Erythroblast (primary cell): ENCODE measurements at places on chromosomes 4 and X.

DNA sequence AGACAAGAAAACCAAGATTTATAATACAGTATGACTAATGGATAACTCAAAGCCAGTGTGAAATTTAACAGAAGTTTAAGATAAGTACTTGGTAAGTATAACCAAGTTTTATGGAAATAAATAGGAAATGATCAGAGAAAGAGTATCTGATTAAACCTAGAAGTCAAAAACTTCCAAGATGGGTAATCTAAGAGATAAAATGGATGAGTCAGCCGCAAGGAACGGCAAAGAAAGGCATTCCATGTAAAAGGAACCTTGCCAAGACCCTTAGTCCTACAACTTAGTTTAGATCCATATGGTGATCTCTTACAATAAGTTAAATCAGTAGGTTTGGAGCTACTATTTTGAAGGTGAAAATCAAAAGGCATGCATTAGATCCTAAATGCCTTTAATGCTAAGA, 34.8 kb downstream of the LIN54 start:
- DNase-seq: no peak

- no peak for DNase-seq
Observed at GRCh38 chrX:114787061-114787460, 203.2 kb downstream of the HTR2C start.

- peak; percentile 26 for DNase-seq
Observed at GRCh38 chr4:127732623-127733328, 2.6 kb downstream of the SLC25A31 start.

DNA sequence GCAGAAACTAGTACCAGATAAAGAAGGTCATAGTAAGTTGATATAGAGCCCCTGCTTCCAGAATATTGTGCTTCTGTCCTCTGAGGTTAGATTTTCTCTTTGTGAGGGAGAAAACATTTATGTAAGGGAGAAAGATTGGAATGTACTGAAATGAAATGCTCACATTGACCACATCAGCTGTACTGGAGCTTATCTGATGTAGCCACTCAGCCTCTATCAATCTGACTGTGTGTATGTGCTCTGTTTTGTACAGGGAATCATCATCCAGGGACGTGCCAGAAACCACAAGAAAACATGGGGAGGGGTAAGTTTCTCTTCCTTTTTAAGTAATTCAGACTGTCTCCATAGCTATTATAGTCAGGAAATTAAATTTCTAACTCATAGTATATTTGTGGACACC, 56.8 kb downstream of the PRRG1 start:
- DNase-seq: no peak

DNA sequence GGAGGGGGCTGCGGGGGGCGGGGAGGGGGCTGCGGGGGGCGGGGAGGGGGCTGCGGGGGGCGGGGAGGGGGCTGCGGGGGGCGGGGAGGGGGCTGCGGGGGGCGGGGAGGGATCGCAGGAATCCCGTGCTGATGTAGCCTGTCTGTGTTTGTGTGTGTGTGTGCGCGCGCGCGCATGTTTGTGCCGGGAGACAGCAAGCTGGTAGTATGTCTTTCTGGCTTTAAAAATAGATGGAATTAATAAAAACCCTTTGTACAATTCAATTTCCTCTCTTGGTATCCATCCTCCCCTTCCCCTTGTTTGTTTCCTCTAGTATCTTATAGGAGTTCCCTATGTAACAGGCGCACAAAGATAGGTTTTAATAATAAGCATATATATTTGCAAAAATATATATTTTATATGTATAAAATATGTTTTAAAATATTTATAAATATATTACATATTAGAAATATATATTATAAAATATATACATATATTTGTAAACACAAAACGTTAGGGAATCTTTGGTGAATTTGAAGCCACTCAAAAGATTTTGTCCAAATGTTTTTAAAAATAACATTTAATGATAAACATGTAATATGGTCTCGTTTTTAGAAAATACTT, 782 bp downstream of the ARHGAP24 start:
- DNase-seq: no peak

- DNase-seq: no peak
Observed at GRCh38 chr4:96642490-96642889, 802.6 kb downstream of the PDHA2 start.

- no peak for DNase-seq
Observed at GRCh38 chr4:7435471-7436061, 836 bp upstream of the PSAPL1 start.

DNA sequence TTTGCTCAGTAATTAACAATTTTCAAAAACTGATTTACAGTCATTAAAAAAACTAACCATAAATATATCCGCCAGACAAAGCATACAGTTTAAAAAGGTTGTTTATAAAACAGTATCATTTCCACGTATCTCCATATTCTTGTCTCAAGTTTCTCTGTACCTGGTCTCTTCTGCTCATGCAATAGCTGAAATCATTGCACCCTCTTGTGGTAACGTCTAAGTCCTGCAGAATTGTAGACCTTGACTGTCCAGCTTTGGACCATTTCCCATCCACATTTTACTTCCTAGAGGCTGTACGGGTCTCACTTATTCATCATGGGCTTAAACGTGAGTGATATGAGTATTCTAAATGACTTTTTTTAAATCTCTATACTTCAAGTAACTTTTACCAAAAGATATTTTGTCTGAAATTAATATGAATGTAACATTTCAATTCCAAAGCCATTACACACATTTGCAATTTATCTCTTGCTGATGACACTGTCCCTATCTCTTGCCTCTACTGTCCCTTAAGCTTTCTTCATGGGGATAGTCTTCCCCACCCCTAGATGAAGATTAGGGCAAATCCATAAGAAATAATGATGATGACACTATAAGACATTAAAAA, 118.5 kb downstream of the BTC start:
- DNase-seq: peak; percentile 41

GRCh38 chr4:145446184-145446583, 35.5 kb upstream of the SMAD1 start:
- no peak for DNase-seq

- DNase-seq: no peak
Observed at GRCh38 chrX:134693644-134694043, 35.4 kb upstream of the PLAC1 start.

DNA sequence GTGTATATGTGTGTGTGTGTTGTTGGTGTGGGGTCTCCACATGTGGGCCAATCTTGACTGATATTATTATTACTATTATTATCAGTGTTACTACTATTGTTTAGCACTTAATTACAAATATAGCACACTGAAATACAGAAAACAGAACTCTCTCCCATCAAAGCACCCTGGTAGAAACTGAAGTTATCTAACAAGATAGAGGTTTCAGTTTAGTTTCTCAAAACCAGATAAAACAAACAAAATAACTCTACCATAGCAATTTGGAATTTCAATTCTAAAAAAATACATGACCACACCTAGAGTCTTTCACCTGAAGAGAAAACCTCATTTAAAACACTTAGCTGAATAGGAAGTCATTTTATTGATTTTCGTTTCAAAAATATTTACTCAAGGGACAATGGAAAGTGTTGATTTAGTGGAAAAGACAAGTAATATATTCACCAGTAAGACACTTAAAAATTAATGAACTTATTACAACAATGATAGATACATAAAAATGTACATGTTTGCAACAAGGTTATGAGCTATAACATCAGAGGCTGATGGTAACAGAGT, 252.3 kb downstream of the PDHA2 start:
- DNase-seq: no peak

GRCh38 chrX:1481636-1482529, 29.2 kb upstream of the ASMTL start:
- DNase-seq: no peak

DNA sequence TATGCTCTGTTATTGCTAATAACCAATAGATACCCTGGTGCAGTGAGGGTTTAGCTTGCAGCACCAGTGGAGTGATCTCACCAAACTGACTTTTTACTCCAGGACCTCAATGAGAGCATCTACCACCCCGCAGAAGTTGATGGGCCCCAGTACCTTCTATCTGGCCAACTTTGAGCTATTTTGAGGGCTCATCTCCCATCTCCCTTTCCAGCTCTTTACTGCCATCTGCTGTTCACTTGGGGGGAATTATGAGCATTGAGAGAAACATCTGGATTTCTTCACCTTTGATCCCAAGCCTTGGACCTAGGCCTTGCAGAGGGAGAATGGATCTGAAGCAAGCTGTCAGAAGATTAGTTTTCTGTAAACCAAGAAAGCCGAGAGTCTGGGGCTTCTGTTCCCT, 143.6 kb downstream of the TMEM164 start:
- peak; percentile 80 for DNase-seq

DNA sequence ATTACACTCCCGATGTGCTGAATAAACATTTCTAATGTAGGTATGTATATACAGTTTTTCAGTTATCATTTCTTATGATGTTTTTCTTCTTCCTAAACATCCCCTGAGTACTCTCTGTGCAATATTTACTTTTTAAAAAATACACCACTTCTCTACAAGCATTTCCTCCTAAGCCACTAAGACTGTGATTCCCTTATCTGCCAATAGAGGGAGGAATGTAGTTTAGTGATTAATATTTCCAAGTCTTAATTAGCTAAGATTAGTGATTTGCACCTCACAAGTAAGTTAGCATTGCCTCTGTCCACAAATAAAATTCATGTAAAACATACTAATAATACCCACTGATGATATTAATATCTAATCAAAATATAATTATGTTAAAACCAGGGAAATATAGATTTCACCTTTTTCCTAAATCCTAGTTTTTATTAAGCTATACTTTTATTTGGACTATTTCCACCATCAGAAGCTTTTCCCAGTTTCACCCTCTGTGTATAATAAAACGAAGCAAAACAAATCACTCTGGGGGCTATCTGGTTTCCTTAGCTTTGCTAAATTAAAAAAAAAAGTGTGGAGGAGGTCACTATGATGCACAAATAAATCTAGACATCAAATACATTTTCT, 909.1 kb downstream of the FAT4 start:
- peak; percentile 17 for DNase-seq

GRCh38 chr4:159343116-159343515, 240.2 kb downstream of the RAPGEF2 start:
- no peak for DNase-seq

GRCh38 chrX:49249071-49249470, 13.8 kb downstream of the CCDC22 start:
- DNase-seq: no peak

DNA sequence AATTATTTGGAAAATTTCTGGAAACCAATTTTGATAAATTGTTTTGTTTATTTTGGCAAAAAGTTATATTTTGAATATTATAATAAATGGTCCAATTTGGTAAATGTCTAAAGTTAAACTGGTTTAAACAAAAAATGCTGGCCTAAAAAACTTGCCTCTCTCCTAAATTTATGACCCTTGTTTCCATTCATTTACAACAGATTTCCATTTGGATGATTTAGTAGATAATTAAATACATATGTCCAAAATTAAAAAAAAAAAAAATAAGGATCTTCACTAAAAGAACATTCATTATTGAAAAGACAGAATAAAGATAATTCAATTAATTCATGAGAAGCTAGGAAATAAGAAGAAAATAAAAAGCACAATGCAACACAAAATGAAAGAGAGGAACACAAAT, 449.5 kb downstream of the SPRY1 start:
- no peak for DNase-seq

DNA sequence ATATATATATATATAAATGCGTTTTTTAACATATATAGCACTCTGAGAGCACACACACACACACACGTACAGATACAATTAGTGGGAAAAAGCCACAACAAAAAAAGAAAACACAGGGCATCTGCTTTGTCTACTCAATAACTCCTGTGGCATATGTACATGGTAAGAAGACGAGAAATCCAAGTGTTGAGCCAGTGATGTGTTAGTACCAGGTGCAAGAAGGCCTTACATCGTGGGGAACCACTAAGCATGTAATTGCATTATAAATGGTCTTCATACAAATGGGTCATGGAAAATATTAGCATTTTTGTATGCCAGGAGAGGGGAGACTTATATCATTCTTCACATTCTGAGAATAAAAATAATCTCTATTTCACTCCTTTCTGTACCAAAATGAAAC, 62.7 kb upstream of the FAM47B start:
- no peak for DNase-seq

DNA sequence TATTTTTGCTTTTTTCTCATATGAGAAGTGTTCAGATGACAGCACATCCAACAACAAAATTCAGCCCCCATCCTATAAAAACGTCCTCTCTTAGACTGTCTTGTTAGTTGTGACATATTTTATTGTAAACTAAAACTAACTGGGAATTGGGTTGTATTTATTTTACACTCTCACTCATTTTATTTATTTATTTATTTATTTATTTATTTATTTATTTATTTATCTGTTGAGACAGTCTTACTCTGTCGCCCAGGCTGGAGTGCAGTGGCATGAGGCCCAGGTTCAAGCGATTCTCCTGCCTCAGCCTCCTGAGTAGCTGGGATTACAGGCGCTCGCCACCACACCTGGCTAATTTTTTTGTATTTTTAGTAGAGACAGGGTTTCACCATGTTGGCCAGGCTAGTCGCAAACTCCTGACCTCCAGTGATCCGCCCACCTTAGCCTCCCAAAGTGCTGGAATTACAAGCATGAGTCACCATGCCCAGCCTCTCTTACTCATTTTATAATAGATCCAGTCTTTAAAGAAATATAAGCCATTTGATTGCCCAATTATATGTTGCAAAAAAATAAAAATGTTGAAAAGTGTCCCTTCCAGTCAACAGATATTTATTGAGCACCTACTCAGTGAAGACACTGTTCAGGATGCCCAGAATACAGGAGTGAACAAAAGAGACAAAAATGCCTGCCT, 44.6 kb downstream of the PALLD start:
- DNase-seq: no peak

DNA sequence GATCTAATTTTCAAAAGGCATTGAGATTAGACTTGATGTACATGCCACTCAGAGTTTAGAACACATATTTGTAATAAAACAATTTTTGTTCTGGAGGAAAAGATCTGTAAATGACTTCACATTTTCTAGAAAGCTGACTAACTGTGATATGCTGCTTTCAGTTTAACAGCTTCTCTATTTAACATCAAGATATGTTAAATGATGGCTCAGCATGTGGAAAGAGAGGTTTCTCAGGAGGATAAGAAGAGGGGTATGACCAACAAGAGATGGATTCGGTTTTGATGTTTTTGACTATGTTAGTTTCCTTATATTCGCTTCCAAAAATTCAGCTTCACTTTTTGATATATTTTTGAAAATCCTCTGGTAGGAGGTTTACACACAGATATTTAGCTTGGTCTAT, 698.7 kb downstream of the GLUD2 start:
- DNase-seq: no peak

GRCh38 chrX:136735601-136736000, 45.1 kb downstream of the ARHGEF6 start:
- no peak for DNase-seq

DNA sequence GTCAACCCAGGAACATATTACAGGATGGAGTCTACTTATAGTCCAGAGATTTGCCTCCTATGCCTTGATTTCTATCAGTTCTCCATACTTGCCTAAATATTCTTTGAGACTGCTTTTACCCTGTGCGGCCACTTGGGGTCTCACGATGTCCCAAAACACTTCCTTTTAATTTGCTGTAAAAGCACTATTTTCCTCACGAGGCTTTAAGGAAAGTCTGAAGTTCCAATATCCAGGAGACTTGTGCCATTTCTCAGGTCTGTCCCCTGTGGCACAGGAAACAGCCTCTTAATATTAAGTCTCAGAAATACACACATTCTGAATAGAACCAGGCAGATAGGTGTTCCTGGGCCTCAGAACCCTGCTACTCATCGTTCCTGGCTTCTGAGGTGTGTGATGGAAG, 142.9 kb downstream of the TMEM164 start:
- DNase-seq: peak; percentile 40
